ENCODE measurements at places on chromosomes 2 and 18.

- no peak for DNase-seq
Measured at GRCh38 chr2:34492561-34493455, 893.7 kb upstream of the FAM98A start.

GRCh38 chr2:44934983-44935728 lies 6.3 kb upstream of the SIX3 start:
- DNase-seq, result no peak

DNA sequence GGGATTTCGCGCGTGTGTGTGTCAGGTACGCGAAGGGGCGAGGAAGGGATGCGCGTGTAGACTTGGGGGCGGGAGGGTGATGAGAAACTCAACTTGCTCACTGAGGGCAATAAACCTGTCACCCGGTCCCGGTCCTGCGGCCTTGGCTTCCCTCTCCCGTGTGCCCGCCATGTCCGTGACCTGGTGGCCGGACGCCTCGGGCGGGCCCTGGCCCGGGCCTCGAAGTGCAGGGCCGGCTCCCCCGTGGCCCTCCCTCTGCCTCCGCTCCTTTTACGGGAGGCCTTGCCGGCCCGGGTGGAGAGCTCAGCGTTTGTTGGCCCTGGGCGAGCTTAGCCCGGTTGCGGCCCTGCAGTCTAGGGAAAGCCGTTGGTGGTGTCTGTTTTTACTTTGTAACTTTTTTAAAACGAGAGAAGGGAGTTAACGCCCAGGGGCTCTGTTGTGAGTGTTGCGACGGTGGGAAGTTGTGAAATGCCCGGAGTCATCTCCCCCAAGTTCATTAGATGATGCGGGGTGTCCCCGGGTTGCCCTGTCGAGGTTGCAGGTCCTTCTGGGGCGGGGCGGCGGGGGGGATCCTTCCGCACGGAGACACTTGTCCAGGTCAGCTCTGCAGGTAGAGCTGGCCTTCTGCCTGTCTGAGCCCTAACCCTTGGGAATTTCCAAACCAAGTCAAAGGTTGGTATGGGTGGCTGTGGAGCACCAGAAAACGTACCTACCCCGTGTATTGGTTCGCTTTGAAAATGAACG lies 883 bp downstream of the SMCHD1 start:
- peak; percentile 18 for DNase-seq

- no peak for DNase-seq
Measured at GRCh38 chr2:189876271-189876670, 92.0 kb downstream of the PMS1 start.

- no peak for DNase-seq
Measured at GRCh38 chr2:182181381-182181780, 195.7 kb downstream of the PPP1R1C start.

- DNase-seq, result no peak
Measured at GRCh38 chr2:204722207-204722606, 176.9 kb downstream of the PARD3B start.

GRCh38 chr2:233953087-233953801 lies 36.1 kb downstream of the TRPM8 start:
- no peak for DNase-seq

GRCh38 chr18:23442958-23443357 lies 10.1 kb upstream of the RIOK3 start:
- DNase-seq, result peak; percentile 58
